Brain (organoid and tissue), 16 donors: ENCODE measurements at places on chromosomes 16 and 17. TPM values are rescaled to one million over a fixed set of nuclear protein-coding genes. Genes with fewer than 3 reads are reported as not detected.
A peak's percentile ranks its signal among the peaks of the same experiment; 100 is the strongest.

DNA sequence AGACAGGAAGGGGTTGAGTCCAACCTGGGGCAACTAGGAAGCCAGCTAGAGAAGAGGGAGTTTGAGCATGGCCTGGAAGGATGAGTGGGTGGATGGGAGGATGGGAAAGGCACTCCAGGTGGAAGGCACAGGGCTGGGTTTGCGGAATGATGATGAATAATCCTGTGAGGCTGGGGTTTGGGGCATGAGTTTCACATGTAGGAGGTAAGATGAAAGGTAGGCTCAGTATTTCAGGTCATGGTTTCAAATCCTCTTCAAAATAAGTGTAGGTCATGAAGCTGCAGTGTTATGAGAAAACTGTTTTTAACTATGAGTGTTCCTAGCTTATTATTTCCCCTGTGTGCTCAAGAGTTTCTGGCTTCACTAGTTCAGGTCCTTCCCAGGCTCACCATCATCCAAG, 130.3 kb downstream of the SKAP1 start:
- DNase-seq = no peak

- DNase-seq = no peak
Observed at GRCh38 chr16:57406881-57407280, 2.3 kb downstream of the CCL17 start.

GRCh38 chr17:41734139-41734948, at the start of gene HAP1:
HAP1 (minus strand) TSS chr17:41734643; CDS start chr17:41734634, 9 bp downstream.
- no peak for DNase-seq

- peak; percentile 84 for DNase-seq
Observed at GRCh38 chr16:26913851-26914250, 152.9 kb upstream of the C16orf82 start.

DNA sequence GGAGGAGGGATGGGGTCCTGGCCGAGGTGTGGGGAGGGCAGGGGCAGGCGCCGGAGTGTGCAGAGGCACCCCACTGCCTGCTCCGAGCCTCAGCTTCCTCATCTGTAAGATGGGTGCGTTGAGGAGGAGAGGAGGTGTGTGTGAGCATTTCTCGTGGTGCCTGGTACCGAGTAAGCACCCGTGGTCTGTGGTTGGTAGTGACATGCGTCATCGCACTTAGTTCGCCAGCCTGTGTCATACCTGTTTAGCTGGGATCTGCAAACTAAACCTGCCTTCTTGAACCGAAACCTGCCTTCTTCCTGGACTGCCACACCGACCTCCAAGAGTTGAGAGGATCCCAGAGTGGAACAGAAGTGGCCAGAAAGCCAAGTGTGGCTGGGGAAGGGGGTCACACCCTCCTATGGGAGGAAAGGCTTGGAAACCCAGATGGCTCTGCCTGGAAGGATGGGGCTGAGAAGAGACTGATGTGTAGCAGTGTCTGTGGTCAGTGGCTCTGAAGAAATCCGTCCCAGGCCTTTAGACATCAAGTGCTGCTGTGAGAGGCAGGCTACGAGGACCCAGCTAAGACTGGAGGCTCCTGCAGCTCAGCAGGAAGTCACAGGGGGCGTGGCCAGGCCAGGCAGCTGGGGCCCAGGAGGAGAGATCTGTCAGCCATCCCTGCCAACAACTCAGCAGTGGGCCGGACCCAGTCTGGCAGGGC, 162.6 kb upstream of the PLCG2 start:
- DNase-seq = no peak

GRCh38 chr17:77011173-77012011, 129.4 kb upstream of the SEC14L1 start:
- DNase-seq = peak; percentile 53

DNA sequence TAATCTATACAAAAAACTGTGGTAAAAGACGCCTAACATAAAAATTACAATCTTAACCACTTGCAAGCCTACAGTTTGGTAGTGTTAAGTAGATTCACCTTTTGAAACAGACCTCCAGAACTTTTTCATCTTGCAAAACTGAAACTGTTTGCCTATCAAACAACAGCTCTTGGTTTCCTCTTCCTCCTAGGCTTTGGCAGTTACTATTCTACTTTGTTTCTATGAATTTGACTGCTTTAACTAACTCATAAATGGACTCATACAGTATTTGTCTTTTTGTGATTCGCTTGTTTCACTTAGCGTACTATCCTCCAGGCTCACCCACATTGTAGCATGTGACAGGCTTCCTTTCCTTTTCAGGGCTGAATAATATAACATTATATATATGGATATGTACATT, 97.0 kb downstream of the PRKCA start:
- no peak for DNase-seq

The CRISPLD2 gene
- 13.2 TPM for polyA plus RNA-seq

The TP53TG3 gene
- 8.3 TPM for polyA plus RNA-seq
